ENCODE measurements at places on chromosomes 7 and 10. TPM values are rescaled to one million over a fixed set of nuclear protein-coding genes. Genes with fewer than 3 reads are reported as not detected.

FAM221A gene
- 0.46 TPM for polyA plus RNA-seq

DNA sequence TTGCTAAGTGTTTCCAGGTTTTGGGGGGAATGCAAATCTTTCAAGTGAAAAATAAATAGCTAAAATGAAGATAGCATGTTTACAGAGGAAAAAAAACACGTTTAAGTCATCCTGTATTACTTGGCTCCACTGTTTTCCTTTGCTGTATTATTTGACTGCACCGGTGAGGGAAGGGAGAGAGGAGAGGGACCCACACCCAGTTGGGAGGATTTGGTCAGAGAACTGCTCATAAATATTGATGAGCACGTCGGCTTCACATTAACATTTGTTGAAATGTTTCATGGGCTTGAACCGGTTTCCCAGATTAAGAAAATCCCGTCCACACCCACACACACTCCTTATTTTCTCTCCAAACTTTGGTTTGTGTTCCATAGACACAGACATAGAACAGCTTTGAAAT lies 493.8 kb upstream of the MGMT start:
- DNase-seq: no peak

DNA sequence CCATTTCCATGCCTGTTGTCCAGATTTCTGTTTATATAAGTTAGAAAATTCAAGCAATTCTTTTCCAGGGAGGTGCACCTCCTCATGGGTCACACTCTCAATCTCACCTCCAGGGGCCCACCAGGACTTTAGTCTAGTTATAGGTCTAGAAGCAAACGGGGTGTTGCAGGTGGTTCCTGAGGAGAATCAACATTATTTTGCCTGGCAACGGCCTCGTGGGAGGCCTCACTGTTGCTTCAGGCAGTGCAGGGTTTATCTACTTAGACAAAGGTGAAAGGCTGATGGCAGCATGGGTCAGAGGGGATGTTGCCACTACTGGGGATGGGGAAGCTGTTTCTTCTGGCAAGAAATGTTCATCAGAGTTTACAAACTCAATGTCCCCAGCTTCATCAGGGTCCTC lies 56.7 kb upstream of the LRRC18 start:
- no peak for DNase-seq

DNA sequence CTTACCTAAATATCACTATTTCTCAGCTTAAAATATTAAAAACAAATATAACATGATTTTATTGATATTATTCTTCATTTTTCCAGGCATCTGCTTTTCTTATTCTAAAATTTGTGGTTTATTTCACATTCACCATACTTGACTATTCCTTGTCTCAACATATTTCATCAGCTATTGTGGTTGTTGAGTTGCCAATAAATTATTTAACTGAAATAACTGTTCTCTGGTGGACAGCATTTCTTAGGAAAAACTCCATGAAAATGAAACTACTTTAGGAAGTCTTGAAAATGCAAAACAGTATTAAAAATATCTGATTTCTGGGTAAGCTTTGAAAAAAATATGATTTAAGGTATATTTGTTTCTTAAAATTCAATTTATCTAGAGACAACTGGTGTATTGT lies 122.9 kb upstream of the SEMA3A start:
- DNase-seq: no peak

GRCh38 chr10:6393168-6393567 lies 186.9 kb downstream of the PRKCQ start:
- DNase-seq: no peak

GRCh38 chr7:99083068-99083651 lies 60.7 kb downstream of the SMURF1 start:
- DNase-seq: no peak

GRCh38 chr10:124656113-124656490 lies 88.1 kb downstream of the FAM53B start:
- no peak for DNase-seq

DNA sequence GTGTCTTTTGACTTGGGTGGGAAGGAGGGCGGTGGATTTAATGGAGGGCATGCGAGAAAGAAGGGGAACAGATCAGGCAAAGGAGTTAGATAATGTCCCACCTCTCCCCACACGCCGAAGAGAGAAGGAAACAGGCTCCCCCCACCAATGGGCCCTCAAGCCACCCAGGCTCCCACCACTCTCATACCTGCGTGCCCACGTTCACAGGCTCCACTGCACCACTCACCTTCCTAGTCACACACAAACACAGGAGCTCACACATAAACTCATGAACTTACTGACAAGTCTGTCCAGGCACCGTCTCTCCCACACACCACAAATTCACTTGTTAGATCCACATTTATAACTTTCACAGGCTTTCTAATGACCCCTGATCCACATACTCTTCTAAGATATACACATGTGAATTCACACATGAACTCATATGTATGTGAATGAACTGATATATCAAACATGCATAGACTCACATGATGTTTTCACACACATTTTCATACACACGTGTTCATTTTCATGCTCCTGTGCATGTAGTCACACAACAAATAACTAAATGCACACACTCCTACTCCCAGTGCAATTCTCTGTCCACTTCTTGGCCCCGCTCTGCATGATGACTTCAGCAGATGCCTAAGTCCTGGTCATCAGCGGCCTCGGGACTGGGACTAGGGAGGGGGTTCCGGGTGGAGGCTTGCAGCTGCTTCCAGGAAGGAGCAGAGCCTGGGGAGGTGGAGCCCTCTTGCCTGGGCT lies 1.5 kb downstream of the LZTS2 start:
- no peak for DNase-seq

- no peak for DNase-seq
Observed at GRCh38 chr10:17730667-17731066, 21.3 kb upstream of the TMEM236 start.

PTPRN2 gene
- not detected for polyA plus RNA-seq

GRCh38 chr10:13502380-13502779 lies 26.4 kb downstream of the BEND7 start:
- DNase-seq: no peak

GRCh38 chr7:33591490-33591889 lies 313.8 kb upstream of the BMPER start:
- no peak for DNase-seq

GRCh38 chr7:100013328-100013676 lies 2.1 kb upstream of the ZKSCAN1 start:
- peak; percentile 49 for DNase-seq

DNA sequence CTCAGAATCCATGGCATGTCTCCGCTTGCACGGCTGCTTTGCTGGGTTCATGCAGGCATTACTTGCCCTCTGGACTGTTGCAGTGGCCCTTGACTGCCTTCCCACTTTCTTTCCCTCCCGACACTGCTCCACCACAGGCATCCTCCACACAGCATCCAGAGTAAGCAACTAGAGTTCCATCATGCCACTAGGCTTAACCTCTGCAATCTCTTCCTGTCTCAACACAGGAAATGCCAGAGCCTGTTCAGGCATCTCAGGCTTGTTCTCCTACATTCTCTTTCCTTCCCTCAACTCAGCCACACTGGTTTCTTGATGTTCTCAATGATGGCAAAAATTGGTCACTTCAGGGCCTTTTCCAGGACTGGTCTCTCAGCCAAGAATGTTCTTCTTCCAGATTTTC lies 284.5 kb upstream of the KLF6 start:
- DNase-seq: peak; percentile 88

GRCh38 chr10:62109587-62110293 lies 158.9 kb downstream of the RTKN2 start:
- no peak for DNase-seq

ALDH18A1 gene
- polyA plus RNA-seq: 24.9 TPM

DNA sequence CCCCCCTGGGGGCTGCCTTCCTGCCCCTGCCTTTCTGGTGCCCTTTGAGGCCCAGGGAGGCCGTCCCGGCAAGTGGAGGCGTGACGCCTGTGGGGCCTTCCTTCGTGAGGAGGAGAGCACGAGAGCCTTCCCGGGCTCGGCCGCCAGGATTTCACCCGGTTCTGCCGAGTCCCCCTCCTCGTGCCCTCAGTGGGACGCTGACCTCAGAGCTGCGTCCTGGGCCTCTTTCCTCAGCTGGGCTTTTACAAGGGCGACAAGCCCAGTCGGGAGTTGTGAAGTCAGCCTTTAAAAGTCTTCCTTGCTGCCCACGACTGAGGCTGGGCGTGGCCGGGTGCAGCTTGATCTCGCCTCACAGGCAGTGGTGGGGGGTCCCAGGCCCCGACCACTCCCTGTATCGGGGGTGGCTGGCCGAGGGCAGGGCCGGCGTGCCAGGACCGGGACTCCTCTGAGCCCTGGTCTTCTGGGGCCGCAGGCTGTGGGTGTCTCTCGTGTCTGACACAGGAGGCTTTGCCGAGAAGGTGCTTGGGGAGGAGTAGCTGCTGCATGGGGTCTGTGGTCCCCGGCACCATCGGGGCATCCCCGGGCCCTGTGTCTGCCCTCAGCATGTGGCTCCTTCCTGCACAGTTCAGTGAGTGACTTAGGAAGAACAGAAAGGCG lies 41.8 kb downstream of the FAM20C start:
- DNase-seq: no peak

GRCh38 chr7:50112250-50112649 lies 19.2 kb upstream of the ZPBP start:
- DNase-seq: no peak

DYDC2 gene
- polyA plus RNA-seq: 0.50 TPM

DNA sequence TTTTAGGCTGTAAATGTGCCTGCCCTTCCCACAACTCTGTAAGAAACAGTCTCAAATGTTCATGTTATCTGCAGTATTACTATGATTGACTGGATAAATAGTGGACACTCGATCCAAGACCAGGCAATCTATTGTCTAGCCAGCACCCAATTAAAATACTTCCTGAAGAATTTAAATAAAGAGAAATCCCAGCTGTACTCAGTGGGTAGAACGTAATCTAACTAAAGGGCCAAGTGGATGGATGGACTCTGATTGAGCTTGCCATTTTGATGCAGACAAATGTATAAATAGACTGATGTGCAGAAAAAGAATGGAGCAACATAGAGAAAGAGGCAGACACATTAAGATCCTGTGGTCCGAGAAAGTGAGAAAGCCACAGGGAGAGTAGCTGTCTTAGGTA lies 158.0 kb downstream of the IPMK start:
- DNase-seq: no peak

GRCh38 chr7:116227678-116228239 lies 17.4 kb downstream of the TES start:
- DNase-seq: peak; percentile 83

DNA sequence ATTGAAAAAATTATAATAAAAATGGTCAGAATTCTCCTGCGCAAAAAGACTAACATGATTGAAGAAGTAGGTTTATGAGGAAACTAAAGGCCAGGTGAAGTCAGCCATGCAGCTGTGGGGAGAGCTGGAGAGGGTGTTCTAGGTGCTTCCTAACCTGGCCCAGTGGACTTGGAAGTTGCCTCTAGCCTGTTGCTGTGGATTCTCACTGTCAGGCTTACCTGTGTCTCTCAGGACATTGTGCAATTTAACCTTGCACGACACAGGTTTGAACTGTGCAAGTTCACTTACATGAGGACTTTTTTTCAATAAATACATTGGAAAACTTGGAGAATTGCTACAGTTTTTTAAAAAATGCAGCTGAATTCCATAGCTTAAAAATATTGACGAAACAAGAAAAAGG lies 266.4 kb downstream of the CXCL12 start:
- no peak for DNase-seq

DNA sequence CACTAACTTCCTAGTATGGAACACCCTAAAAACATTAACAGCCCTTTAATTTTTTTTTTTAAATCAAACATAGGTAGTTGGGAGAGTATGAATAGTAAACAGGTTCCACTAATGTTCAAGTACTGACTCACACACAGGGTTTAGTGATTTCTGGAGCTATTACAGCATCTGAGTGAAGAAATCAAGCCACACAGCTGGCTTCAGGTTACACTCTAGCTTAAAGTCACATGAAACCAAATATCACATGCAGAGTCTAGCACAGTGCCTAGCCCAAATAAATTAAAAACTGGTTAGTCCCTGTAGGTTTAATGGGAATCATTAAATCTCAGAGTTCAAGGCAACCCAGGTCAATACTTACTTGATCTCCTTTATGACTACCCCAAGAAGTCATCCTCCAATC lies 11.6 kb downstream of the PANK1 start:
- peak; percentile 42 for DNase-seq

Data from foreskin keratinocyte (primary cell).